A549 treated with dexamethasone at 1 μM for 4 hours (cell line): ENCODE measurements at places on chromosomes 5 and 9. TPM values are rescaled to one million over a fixed set of nuclear protein-coding genes. Genes with fewer than 3 reads are reported as not detected.

The NADK2 gene
- 10.1 to 14.5 TPM (median 11.9 TPM) in 5 replicates for total RNA-seq

The UQCRQ gene
- 347 to 404 TPM (median 353 TPM) in 5 replicates for total RNA-seq

The LRRTM2 gene
- total RNA-seq, result not detected in 5 replicates

The LCN15 gene
- total RNA-seq, result 0.09 TPM in 2 of 5 replicates, not detected in the others

The EPB41L4A gene
- 3.7 to 4.2 TPM (median 3.7 TPM) in 5 replicates for total RNA-seq

The GPR150 gene
- 0.06 to 0.20 TPM (median 0.13 TPM) in 5 replicates for total RNA-seq

The ZNF474 gene
- 0.11 to 0.30 TPM (median 0.22 TPM) in 5 replicates for total RNA-seq
